ENCODE measurements at places on chromosomes 11 and 22. TPM values are rescaled to one million over a fixed set of nuclear protein-coding genes. Genes with fewer than 3 reads are reported as not detected.
A peak's percentile ranks its signal among the peaks of the same experiment; 100 is the strongest.

GRCh38 chr11:71169313-71169712 is 83.1 kb downstream of the SHANK2 start:
- DNase-seq, result no peak

- no peak for DNase-seq
These were observed 125.5 kb downstream of the KCNQ1 start for GRCh38 chr11:2570211-2570811.

GRCh38 chr11:596374-596773 is 19.4 kb downstream of the IRF7 start:
- DNase-seq, result no peak

DNA sequence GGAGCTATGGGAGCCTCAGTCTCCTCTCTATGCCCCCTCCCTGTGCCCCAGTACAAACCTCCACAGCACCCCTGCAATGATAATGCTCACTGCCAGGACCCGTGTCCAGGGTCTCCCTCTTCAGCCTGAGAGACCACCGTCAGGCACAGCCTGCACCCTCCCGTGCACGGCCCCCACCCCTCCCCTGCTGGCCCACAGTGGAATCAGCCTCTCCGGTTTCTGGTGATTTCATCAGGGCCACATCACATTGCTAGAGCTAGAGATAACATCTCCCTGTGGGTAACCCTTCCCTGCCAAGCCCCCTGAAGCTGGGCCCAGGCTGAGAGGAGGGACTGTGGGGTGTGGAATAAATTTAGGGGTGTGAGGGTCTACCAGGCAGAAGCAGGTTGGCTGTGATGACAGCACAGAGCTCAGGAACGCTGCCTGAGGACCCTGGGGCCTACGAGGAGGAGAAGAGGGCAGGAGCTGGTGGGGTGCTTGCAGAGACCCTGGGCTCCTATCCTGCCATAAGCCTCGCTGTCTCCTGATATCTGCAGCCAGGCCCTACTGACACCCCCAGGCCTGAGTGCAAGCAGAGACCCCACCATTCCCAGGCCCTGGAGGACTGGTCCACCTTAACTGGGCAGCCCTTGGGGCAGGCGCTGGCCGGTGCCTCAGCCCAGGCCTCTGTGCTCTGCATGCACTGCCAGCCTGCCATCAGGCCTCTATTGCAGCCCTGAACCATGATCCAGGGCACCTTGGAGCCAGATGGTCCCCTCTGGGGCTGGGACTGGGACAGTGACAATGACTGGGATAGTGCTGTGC is at the start of gene KLHDC7B:
KLHDC7B (plus strand) TSS at position 378 of the 804 bp plus-strand sequence; CDS start at position 723, 345 bp downstream.
- DNase-seq, result no peak

MAJIN gene
- total RNA-seq, result not detected

DNA sequence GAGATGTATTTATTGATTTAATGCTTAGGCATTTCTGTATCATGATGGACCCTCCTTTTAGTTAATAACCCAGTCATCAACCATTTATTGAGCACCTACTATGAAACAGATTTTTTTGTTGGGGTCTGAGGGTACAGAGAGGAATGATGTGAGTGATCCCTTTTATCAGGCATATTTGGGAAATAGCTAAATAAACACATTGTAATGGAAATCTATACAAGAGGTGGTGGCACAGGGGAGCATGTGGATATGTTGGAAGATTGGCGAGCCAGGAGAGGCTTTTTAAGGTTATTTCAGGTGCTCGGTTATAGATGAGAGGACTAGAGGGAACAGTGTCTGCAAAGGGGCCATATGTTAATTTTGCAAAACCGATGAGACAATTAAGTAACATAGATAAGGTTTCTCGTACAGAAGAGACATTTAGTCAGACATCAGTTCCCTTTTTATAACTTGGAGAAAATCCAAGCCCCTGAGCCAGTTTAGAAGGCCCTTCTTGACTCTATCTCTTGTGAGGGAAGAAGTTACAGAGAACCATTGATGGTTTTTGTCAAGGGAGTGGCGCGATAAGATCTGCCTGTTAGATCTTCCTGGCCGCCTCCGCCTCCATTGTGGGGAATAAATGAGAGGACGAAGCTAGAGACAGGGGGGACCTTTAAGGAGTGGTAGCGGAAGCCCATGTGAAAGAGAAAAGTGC is 2.0 kb downstream of the ATXN10 start:
- DNase-seq, result no peak

SERHL2 gene
- 2.9 TPM for total RNA-seq

DNA sequence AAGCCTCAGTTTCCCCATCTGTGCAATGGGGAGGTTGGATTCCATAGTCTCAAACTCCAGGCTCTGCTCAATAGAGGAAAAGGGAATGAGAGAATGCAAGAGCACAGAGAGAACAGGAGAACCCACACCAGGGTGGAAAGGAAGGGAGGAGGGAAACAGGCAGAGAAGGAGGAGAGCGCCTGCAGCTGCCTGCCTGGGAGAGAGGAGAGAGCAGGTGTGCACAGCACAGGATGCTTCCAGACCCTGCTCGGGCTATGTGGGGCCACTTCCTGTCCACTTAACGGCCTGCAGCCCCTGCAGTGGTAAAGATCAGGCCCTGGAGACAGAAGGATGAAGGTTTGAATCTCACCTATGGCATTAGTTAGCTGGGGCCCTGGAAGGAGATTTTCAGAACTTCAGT is 12.3 kb downstream of the LRRC32 start:
- no peak for DNase-seq

DNA sequence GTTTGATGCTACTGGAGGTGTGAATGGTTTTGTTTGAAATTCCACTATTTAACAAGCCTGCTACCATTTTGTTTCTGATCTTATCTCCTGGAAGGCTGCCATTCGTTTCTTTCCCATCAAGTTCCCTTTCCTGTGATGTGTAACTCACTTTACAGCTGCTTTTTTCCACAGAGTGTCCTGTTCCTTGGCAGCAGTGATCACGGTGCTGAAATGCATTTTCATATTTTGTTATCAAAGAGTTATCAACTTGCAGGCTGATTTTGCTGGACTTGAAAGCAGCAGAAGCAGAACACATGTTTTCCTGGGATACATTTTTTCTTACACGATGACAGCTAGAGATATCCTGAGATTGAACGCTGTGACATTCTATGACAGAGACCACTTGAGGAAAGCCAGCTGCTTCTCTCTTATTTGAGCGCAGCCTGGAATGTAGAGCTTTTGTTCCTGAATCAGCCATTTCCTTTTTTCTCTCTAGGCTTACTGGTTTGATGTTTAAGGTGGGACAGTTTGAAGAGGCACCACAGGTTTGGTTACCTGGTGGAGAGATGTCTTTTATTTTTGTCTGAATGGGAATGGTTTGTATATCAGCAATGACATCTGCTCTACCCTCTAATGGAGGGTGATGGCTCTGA is 34.7 kb downstream of the PRR14L start:
- no peak for DNase-seq

- no peak for DNase-seq
These were observed 155.2 kb downstream of the MAML2 start for GRCh38 chr11:96187822-96188221.

DGCR6 gene
- total RNA-seq, result 1.5 TPM

- DNase-seq, result no peak
These were observed 56.2 kb downstream of the BUD13 start for GRCh38 chr11:116716621-116717020.

DNA sequence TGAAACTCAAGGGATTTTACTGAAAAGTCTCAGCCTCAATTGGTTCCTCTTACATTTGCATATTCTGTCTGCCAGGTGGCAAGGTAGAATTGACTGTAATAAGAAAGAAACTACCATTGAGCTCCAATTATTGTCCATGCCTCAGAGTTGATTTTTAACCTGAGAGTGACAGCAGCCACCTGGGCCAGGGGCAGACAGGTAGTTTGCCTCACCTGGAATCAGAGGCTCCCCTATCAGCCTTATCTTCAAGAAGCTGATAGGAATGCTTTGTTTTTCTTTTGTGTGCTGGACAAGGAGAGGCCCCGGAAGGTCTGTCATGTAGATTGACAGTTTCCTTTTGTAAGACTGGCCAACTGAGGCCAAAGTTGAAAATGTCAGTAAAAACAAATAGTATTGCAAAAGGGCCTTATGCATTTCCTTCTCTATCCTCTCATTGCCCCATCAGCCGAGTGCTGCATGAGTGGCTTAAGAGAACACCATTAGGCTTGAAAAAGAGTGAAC is 34.1 kb downstream of the CD44 start:
- DNase-seq, result peak; percentile 69

- DNase-seq, result no peak
These were observed 13.9 kb upstream of the NAV2 start for GRCh38 chr11:19698493-19699292.

- no peak for DNase-seq
These were observed 35.9 kb downstream of the MYO18B start for GRCh38 chr22:25777870-25778269.

DNA sequence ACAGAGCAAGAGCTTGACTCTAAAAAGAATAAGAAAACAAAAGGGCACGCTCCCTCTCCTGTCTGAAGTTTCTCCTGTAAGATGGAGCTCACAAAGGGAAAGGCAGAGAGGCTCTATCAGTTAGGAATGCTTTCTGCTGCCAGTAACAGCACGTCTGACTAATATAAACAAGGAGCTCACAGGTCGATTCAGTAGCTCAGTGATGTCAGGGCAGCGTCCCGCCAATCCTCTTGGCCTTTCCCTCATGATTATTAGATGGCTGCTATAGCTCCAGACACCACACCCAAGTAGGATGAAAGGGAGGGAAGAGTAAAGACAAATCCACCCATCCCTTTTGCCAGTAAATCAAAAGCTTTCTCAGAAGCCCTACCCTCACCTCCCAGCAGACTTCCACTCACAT is 51.3 kb upstream of the HMGXB4 start:
- DNase-seq, result no peak

SMC1B gene
- not detected for total RNA-seq

DNA sequence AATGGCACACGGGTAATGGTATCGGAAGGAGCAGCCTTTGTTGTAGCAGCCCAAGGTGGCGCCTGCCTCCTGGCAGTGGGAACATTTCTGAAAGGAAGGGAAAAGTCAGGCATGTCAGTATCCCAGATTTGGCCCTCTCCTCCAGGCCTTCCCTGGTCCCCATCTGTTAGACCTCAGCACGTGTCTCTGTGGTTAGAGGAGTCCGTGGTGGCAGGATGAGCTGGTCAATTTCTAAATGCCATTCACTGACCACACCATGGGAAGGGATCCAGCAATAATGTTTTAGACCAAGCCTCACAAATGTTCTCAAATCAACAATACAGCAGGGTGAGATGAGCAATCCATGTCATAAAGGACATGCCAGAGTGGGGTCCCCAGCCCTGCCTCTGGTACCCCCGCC is 49.0 kb upstream of the CYP2D6 start:
- DNase-seq, result no peak

DNA sequence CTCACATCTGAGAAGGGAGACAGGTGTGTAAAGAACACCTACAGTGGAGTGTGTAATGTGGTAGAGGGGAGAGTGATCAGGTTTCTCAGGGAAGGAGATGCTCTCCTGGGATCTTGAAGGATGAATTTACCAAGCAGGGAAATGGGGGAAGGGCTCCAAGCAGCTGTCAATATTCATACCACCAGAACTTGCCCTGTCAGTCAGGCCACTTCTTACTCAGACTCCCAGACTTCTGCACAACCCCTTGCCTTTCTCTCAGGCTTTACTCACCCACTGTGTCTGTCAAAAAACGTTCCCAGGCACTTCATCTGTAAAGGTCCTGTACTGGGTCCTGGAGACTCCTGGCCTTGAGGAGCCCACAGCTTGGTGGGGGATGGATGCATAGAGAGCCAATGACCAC is 14.0 kb upstream of the FCHSD2 start:
- no peak for DNase-seq

GRCh38 chr11:120815319-120816100 is 208.4 kb upstream of the TBCEL start:
- DNase-seq, result no peak

- no peak for DNase-seq
These were observed 6.8 kb downstream of the HPS4 start for GRCh38 chr22:26476705-26477340.
